Omental fat pad (tissue), 4 donors: ENCODE measurements at places on chromosomes 4 and X. TPM values are rescaled to one million over a fixed set of nuclear protein-coding genes. Genes with fewer than 3 reads are reported as not detected.

- no peak for DNase-seq
These were observed 222.6 kb downstream of the SPIN4 start for GRCh38 chrX:63128509-63128908.

DNA sequence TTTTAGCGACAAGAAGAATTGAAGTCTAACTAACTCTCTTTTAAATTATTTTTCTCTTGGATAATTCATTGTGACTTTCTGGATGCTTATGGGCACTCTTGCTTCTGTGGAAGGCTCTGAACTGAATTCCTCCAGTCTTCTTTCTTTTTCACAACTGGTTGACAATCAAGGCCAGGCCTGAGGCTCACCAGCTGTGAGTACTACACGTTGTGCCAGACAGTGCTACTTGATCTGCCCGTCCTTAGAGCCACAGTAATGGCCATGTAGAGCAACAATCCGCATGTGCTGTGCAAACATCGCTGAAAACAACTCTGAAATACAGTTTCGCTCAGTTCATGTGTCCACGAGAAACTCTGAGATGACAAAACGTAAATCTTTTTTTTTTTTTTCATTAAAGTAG is 1336.3 kb upstream of the AGA start:
- no peak for DNase-seq

- DNase-seq = no peak
These were observed 38.3 kb upstream of the LGI2 start for GRCh38 chr4:25069014-25069413.

- no peak for DNase-seq
These were observed 497.1 kb downstream of the FAT4 start for GRCh38 chr4:125811892-125812291.

DNA sequence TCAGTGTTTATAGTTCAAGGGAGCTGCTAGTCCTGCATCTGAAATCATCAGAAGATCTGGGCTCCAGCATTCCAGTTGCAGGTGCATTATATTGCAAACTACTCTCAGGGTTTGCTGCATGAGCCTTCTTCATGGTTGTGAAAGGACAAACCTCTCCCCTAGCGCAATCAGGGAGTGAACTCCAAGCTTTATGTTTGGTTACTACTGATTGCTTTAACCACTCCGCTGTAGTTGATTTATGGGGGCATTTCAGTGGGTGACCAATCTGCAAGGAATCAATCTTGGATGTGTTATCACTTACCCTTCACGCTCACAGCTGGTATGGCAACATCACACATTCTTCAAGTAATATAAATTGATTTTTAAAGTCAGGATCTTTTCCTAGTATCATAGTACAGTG is 552.1 kb downstream of the SPOCK3 start:
- no peak for DNase-seq

DNA sequence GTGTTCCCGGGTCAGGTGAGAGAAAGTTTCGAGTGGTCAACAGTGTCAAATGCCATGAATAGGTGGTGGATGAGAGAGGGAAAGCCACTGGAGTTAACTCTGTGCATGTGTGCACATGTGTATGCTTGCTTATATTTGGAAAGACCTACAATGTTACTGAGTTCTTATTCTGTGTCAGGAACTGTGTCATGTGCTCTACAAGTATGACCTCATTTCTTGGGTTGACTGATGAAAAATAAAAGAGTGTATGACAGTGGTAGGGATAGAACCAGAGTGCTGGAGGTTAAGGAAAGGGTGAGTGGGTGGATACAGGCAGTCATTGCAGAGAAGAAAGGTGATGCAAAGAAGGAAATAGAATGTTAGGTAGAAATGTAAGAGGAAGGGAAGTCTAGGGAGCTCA is 22.1 kb upstream of the DGKK start:
- DNase-seq = no peak

- no peak for DNase-seq
These were observed 4.8 kb upstream of the CCSER1 start for GRCh38 chr4:90122355-90122748.

- DNase-seq = no peak
These were observed 300.8 kb downstream of the ADGRL3 start for GRCh38 chr4:61500883-61501282.

- no peak for DNase-seq
These were observed 385.9 kb downstream of the UNC5C start for GRCh38 chr4:95162867-95163266.

DNA sequence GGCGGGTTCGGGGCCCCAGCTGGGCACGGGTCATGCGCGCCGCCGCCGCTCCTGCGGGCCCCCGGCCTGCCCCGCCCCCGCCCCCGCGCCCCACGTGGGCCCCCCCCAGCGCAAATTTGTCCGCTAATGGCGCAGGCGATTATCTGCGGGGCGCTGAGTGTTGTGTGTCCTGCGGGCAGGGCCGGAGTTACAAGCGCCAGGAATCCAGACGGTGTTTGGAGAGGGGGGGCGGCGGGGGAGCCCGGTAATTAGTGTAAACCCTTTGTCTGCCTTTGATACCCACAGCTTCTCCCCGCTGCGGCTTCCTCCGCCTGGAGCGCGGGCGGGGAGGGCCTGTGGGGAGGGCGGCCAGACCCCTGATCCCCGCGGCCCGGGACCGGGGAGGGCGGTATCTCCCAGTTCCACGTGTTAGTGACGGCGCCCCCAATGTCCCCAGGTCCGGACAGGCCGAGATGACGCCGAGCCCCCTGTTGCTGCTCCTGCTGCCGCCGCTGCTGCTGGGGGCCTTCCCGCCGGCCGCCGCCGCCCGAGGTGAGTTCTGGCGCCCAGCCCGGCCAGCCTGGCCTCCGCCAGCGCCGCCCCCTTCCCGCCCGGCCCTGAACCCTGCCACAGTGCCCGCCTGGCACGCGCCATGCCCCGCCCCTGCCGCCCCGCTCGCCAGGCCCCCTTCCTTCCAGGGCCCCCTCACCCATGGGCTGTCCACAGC is 761 bp downstream of the FGFRL1 start:
- DNase-seq = no peak

DNA sequence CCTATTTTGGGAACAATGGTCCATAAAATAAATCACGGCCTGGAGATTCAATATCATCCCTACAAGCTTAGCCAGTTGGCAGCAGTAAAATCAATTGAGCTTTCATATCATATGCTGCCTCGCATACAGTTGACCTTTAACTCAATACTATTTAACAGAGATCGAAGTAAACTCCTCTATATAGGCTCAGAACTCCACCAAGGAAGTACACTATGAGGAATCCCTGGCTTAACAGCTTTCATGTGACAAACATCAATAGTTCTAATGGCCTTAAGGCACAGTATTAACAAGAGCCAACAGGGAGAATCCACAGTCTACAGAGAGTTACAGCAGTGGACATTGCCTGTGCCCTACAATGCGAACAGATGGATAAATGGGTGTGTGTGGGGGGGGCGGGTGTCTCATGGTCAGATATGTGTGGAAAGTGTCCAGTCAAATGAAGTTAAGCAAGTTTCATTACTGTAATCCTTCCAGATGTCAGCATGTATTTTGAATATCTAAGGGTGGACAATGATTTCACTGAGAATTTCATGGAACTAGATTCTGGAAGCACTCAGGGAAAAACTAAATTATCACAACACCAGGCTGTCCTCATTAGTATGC is 98.2 kb upstream of the FAM9B start:
- DNase-seq = no peak

DNA sequence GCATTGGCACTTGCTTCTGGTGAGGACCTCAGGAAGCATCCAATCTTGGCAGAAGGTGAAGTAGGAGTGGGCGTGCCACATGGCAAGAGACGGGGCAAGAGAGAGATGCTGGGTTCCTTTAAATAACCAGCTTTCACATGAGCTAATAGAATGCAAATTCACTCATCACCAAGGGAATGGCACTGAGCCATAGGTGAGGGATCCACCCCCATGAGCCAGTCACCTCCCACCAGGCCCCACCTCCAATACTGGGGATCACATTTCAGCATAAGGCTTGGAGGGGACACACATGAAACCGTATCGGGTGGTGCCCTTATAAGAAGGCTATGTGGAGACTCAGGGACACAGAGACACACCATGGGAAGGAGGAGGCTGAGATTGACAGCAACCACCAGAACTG is 140.0 kb upstream of the MSX1 start:
- DNase-seq = no peak

Gene SSX4B
- not detected for total RNA-seq

Gene SPANXN3
- total RNA-seq = not detected

Gene BBS7
- 9.2 TPM for total RNA-seq
